Stimulated activated CD8-positive, alpha-beta memory T cell treated with anti-CD3 and anti-CD28 coated beads, Interleukin-7, amount 100 ng/mL, for 4 hours (primary cell): ENCODE measurements at places on chromosomes 4 and X.

GRCh38 chrX:116238567-116239255 lies 68.2 kb downstream of the AGTR2 start:
- no peak for DNase-seq

- DNase-seq = no peak
Observed at GRCh38 chr4:151744614-151745013, 16.2 kb downstream of the GATB start.

- no peak for DNase-seq
Observed at GRCh38 chr4:6621556-6621927, 18.9 kb upstream of the MRFAP1 start.

GRCh38 chr4:1061760-1062159 lies 50.3 kb downstream of the FGFRL1 start:
- DNase-seq = no peak

DNA sequence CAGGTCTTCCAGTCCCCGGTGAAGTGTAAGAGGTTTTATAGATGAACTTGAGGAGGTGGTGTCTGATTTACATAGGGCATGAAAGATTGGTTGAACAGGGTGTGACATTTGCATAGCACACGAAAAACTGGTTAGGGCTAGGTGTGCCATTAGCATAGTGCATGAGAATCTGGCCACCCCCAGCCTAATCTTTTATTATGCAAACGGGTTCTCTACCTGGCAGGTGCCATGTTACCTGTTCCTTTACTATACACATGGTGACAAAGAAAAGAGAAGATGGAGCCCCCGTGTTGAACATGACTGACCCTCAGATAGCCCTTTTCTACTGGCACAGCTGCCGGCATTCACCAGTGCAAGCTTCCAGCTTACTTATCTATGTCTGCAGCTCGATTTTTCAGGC lies 71.0 kb downstream of the UCHL1 start:
- DNase-seq = no peak
